ENCODE measurements at places on chromosomes 3 and 15.
A peak's percentile ranks its signal among the peaks of the same experiment; 100 is the strongest.

- DNase-seq: peak; percentile 75
These were observed 46.1 kb downstream of the CACNA2D3 start for GRCh38 chr3:54168451-54168850.

GRCh38 chr15:39125904-39126303 lies 455.0 kb upstream of the THBS1 start:
- peak; percentile 76 for DNase-seq

GRCh38 chr15:43484455-43484854 lies 8.5 kb downstream of the TP53BP1 start:
- no peak for DNase-seq

- DNase-seq: no peak
These were observed 50.7 kb upstream of the AP4E1 start for GRCh38 chr15:50857763-50858162.

DNA sequence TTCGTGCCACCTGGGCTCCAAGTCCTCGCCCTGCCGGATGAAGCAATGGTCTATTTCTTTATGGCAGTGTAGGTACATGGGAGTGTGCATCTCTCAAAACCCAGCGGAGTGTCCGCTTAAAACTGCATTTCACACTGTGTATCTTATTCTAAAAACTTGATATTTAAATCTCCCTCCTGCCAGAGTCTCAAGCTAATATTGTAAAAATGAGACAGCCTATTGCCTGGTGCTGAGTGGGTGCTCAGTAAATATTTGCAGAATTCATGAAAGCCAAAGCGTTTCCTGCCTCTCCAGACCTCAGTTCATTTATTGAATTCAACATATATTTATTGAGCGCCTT lies 330 bp upstream of the TBC1D2B start:
- no peak for DNase-seq

GRCh38 chr3:122677216-122677615 lies 3.4 kb upstream of the PARP14 start:
- DNase-seq: no peak

DNA sequence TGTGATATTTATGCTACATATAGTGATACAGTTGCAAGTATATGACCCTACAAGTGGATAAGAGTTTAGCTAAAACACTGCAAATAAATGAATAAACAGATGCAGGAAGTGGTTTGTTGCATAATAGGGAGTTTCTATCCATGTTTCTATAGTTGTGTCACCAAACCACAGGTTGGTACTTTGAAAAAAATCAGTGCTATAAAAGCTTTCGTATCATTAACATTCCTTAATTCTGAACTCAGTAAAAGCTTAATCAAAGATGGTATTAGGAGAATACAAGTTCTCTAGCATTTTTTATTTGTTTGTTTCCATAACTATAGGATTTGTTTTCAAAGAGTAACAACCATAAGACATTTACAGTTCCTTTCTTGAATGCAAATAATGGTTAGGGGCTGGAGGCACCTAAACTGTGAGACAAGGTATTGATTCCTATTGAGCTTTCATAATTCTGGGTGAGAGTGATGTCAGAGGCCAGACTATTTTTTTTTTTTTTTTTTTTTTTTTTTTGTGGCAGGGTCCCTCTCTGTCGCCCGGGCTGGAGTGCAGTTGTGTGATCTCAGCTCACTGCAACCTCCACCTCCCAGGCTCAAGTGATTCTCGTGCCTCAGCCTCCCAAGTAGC lies 29.6 kb downstream of the CPOX start:
- no peak for DNase-seq

- DNase-seq: peak; percentile 92
These were observed at the start of gene ZNF770 for GRCh38 chr15:34988027-34988902. ZNF770 (minus strand) TSS chr15:34988287; CDS start chr15:34983434, 4,853 bp downstream.

- DNase-seq: no peak
These were observed 52.8 kb upstream of the UTS2B start for GRCh38 chr3:191383124-191383523.

DNA sequence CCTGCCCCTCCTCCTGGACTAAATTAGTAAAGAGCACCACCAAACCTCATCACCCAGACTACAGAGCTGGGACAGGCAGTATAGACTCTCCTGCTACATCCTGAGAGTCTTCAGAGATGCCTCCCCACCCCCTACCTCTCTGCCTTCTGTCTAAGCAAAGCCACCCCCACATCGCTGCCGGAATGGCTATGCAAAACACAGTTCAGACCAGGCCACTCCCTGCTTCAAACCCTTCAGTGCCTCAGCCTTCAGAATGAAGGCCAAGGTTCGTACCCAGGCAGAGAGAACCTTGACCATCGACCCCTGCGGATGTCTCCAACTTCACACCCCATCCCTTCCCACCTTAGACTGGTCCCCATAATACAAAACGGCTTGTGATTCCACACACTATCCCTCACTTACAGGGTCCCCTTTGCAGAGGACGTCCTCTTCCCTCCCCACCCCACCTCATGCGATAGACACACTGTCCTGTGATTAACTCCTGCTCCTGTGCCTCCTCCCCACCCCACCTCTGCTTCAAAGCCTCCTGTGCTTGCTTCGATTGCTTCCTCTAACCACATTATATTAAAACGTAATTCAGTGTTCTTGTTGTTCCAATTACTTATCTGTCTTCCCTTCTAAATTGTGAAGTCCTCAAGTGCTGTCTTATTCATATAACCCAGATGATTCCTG lies 175.3 kb downstream of the UACA start:
- DNase-seq: peak; percentile 34

GRCh38 chr15:36301947-36302346 lies 277.5 kb upstream of the CDIN1 start:
- no peak for DNase-seq

DNA sequence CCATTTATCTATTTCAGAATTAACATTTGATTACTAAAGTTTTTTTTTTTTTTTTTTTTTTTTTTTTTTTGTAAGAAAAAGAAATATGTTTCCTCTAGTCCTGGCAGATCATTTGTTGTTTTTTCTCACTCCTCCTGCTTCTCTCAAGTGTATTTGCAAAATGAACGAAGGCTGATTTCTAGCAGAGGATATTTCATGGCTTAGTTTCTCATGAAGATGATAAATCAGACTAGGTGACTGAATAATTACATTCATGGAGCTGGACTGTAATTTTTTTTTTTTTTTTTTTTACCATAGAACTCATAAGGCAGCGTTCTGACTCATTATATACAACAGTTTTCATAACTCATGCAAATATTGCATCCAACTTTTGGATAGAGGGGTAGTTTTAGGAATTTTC lies 332.5 kb upstream of the SEMA6D start:
- no peak for DNase-seq

GRCh38 chr15:72534523-72534922 lies 60.4 kb downstream of the ARIH1 start:
- DNase-seq: no peak

GRCh38 chr3:184785890-184786279 lies 26.1 kb upstream of the VPS8 start:
- no peak for DNase-seq

- DNase-seq: no peak
These were observed 136.3 kb downstream of the LRRK1 start for GRCh38 chr15:101055411-101055810.

GRCh38 chr3:21839592-21839991 lies 88.6 kb upstream of the ZNF385D start:
- DNase-seq: no peak

- no peak for DNase-seq
These were observed 30.1 kb downstream of the PPARG start for GRCh38 chr3:12318758-12319621.

DNA sequence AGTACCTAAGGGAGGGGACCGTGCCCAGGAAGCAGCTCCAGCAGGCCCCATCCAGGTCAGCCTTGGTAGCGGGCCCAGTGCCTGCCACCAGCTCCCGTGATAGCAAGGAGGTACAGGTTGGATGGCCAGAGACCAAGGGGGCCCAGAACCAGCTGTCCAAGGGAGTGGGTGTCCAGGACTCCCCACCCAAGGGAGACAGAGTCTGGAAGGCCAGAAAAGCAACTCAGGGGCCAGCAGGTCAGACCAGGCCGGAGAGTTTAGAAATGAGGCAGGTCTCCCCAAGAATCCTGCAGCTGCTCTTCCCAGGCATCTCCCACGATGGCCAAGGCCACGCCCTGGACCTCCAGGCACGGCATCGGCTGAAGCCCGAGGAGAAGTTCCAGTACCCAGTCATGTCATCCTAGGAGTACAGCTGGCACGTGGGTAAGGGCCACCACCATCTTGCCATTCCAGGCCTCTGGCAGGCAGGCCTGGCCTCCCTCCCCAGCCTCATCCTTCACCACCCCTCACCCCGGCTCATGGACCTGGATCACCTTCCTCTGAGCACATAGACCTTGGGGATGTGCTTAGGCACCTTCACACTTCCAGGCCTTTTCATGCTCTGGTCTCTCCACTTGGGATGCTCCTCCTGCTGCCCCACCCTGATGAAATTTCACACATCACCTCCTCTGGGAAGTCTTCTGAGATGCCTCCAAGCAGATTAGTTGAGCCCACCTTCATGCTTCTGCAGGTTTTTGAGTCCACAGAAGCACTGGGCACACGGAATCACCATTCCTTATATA lies 30.5 kb downstream of the DNASE1L3 start:
- no peak for DNase-seq

DNA sequence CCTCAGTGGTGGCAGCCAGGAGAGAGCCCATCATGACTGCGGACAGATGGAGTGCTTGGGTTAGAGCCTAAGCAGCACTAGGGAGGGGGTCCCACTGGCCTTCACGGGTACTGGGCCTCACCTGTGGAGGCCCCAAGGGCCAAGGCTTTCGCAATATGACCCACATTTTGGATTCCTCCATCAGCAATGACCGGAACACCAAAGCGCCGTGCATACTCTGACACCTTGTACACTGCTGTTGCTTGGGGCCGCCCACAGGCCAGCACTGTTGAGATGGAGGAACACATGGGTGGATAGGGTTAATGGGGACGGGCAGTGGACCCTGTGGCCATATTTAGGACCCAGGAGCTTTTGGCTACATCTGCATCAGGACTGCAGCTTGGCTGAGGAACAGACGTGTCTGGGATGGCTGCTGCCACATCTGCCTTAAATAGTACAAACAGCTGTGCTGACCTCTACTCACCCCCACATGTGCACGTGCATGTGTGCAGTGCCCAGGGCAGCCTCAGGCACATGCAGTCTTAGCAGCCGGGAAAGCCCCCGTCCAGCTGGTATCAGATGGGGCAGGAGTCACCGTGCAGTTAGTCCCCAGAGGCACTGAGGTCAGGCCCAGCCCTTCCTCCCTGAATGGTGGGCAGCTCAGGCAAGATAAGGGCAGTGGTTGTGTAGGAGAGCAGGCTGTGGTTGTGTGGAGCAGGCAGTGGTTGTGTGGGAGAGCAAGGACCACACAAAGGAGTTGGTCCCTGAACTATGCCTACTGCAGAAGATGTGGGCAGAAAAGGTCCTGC lies 3.3 kb downstream of the NDUFAF3 start:
- DNase-seq: no peak

- peak; percentile 56 for DNase-seq
These were observed 749 bp downstream of the RAB8B start for GRCh38 chr15:63189941-63190768.

DNA sequence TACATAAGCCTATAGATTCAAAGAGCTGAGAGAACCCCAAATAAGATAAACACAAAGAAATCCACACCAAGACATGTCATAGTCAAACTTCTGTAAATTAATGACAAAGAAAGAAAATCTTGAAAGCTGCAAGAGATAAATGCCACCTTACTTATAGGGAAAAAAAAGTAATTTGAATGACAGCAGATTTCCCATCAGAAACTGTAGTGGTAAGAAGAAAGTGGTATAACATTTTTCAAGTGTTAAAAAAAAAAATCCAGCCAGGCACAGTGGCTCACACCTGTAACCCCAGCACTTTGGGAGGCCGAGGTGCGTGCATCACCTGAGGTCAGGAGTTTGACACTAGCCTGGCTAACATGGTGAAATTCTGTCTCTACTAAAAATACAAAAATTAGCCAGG lies 37.4 kb downstream of the CFAP92 start:
- no peak for DNase-seq

GRCh38 chr15:53580366-53580765 lies 179.1 kb downstream of the WDR72 start:
- DNase-seq: no peak

DNA sequence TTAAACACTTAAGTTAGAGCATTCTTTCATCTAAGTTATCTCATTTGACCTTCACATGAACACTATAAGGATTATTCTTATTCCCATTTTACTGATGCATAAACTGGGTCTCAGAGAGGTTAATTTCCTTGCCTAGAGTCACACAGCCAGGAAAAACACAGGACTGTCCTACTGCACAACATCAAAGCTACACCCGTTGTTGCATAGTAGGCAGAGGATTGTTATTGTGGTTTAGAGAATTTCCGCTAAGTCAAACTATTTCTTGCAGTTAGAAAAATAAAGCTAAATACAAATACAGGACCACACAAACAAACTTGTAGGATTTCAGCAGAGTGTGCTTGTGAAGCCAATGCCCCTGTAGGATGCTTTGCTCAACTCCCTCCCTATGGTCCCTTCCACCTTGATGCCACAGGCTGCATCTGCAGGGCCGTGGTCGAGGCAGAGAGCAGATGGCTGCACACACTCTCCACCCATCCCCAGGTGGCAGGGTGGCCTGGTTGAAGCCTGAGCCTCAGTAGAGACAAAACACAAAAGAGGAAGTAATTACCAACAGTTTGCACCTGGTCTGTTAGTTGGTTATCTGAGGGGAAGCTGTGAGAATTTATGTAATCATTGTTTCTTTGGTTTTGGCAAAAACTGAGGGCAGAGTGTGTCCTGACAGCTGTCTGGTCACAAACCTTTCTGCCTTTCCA lies 41.1 kb upstream of the SKOR1 start:
- no peak for DNase-seq

- DNase-seq: no peak
These were observed 201.9 kb upstream of the MCTP2 start for GRCh38 chr15:94029495-94029894.

GRCh38 chr3:72031581-72031980 lies 246.6 kb upstream of the PROK2 start:
- no peak for DNase-seq

GRCh38 chr3:170356596-170357175 lies 829 bp upstream of the SKIL start:
- peak; percentile 92 for DNase-seq

DNA sequence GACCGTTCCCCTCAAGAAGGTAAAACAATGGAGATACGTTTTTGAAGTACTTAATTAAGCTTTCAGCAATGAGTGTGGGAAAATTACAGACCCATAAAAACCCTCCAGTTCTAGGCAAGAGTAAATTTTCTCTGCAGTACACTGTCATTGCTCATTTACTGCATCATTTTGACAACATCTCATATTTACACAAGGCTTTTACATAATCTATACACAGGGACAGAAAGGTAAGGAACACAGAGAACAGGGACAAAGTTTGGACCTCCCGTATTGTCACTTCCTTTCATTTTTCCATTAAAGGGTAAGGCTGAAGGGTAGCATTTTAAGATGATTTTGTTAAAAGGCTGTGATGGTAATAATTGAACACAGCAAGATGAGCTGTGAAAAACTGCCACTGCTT lies 7.4 kb upstream of the HGD start:
- no peak for DNase-seq

GRCh38 chr3:23301819-23302218 lies 98.7 kb downstream of the UBE2E2 start:
- DNase-seq: no peak

DNA sequence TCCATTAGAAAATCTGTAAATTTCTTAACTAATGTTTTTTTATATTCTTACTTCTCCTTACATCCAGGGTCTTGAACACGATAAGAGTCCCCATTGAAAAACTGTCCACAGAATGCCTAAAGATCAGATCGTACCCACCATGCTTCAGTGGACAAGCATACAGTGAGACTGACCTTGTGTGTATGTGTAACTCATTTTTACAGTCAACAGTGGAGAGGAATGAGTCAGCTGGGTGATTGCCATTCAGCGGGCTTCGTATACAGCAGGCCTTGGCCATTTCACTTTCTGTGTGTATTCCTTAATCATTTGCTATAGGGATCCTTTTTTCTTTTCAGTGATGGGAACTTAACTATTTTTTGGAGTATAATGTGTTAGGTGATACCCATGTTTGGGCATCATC lies 10.6 kb downstream of the PARP14 start:
- DNase-seq: no peak

Measured in endodermal cell (in vitro differentiated cells).